Activated CD8-positive, alpha-beta memory T cell treated with anti-CD3 and anti-CD28 coated beads, Interleukin-2, amount 10 ng/mL, durations not matched to agents 7 days and 5 days (primary cell): ENCODE measurements at places on chromosomes 5 and 9. TPM values are rescaled to one million over a fixed set of nuclear protein-coding genes. Genes with fewer than 3 reads are reported as not detected.

SMIM23 gene
- total RNA-seq, result not detected

- H3K4me1 ChIP-seq, result no peaks in the 10 kb centered on the region
- H3K4me3 ChIP-seq, result no peak overlapping the region
- no peaks in the 10 kb centered on the region for H3K36me3 ChIP-seq
- DNase-seq, result no peak
- H3K27me3 ChIP-seq, result no peaks in the 10 kb centered on the region
Observed at GRCh38 chr5:158610051-158610415, 489.7 kb downstream of the EBF1 start.

INSL4 gene
- not detected for total RNA-seq

DNA sequence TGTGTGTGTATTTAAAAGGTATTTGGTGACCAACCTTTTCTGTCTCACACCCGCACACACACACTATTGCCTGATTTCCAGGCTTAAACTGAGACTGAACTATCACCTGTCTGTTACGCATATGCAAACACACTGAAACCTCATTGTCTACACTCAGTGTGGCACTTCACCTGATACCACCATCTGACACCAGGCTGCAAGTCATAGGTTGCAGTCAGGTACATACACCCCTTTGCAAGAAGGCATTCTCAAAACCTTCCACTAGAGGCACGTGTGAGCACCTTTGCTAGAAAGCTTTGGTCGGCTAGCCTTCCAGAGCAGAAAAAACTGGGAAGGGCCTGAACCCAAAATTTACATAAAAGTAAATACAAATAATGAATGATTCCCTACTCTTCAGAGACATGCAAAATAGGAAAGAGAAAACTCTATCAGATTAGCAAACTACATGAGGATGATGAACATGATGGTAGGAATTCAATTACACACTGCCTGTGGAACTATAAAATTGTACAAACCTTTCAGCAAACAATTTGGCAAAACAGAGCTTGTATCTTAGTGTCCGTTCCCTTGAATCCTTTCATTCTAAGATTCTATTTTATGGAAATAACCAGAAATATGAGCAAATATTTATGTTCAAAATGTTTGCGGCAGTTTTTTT lies 5.9 kb upstream of the FOXD1 start:
- no peaks in the 10 kb centered on the region for H3K36me3 ChIP-seq
- peaks cover 74% of the 10 kb centered on the region for H3K27me3 ChIP-seq
- H3K4me3 ChIP-seq, result no peak overlapping the region
- peaks cover 5% of the 10 kb centered on the region for H3K4me1 ChIP-seq
- H3K27ac ChIP-seq, result no peak overlapping the region

CEL gene
- 1.9 TPM for total RNA-seq

SLC4A9 gene
- total RNA-seq, result 0.07 TPM

OTULINL gene
- total RNA-seq, result 61.5 TPM

DNA sequence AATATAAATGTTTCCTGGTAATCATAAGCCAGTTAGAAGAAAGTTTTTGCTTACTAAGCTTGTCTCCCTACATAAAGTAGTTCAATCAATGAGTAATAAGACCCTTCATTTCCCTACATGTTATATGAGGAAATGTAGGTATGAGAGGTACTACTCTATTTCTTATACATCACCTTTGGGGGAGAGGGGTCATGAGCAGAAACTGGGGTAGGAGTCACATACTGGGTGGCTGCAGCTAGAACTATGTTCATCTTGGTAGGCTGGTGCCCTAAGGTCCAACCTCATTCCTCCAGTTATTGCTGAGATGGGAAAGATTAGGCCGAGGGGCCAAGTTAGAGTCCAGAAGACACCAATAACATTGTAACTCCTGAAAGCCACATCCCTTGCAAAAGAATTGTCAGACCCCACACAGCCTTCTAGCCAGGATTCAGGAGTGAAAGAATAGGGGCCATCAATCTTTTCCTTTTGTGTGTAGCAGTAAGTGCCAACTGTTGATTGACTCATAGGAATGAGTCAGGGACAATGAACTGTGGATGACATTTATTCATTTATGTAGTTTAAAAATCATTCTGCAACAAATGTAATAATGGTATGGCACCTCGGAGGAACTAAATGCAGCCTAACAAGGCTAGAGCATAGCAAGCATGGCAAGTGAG lies 21.6 kb upstream of the SREK1 start:
- no peaks in the 10 kb centered on the region for H3K36me3 ChIP-seq
- DNase-seq, result no peak
- no peaks in the 10 kb centered on the region for H3K27me3 ChIP-seq
- no peak overlapping the region for H3K27ac ChIP-seq
- no peaks in the 10 kb centered on the region for H3K4me1 ChIP-seq

DNA sequence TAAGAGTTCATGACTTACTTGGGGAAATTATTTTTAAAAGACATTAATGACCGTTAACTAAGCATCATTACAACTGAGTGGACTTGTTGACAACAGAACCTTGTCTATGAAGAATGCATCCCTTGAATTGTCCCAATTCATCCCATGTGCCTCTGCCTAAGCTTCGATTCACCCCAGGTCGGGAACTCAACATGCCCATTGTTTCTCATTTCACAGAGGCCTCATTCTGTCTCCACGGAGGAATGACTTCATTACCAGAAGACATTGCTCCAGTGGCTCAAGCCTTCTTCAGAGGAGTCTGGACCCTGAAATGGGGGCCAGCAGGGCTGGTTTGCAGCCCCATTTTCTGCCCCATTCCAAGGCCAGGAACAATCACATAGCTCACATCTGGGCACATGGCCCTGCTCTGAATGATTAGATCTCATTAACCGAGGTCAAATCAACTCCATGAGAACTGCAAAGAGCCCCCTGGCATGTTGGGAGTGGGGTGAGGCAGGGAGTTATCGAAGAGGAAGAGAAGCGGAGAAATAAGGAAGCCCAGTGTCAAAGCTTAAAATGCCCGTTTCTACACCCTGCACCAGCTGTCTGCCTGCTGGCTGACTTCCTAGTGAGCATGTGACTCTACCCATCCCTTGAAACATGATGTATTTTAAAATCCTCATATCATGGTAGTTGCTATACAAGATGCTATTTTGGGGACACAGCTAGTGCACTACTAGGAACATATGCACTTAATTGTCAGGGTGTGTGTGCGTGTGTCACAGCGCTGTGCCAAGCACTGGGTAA lies 137.3 kb downstream of the LHFPL2 start:
- H3K4me3 ChIP-seq, result no peak overlapping the region
- H3K27ac ChIP-seq, result no peak overlapping the region
- peaks cover 85% of the 10 kb centered on the region for H3K27me3 ChIP-seq
- H3K36me3 ChIP-seq, result no peaks in the 10 kb centered on the region
- peaks cover 14% of the 10 kb centered on the region for H3K4me1 ChIP-seq

PCDHGA11 gene
- not detected for total RNA-seq

DNA sequence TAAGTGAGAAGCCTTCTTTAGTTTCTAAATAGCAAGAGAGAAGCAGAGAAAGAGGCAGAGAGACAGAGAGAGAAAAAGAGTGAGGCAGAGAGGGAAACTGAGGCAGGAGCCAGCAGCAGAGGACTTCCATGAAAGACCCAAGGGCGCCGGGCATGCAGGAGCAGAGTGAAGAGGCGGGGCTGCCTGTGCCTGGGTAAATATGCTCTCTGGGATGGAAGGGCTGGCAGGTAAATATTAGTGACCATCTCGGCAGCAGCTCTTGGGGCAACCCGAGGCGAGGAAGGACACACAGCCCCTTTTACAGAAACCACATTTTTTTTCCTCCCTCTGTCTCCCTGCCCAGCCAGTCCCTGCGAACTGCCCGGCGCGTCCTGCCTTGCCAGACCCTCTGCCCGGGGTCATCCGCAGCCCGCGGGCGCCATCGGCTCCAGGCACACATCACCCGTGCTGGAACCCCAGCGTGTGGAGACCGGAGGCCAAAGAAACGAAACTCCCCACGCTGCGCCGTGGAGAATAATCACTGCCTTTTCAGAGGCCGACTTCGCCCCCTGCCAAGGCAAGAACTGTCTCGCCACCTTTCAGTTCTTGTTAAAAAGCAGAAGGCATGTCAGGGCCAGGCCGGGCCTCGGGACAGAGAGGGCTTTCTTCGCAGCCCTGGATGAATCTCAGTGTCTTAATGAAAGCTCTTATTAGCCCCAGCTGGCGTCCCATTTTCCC lies 61.3 kb downstream of the BOD1 start:
- H3K27me3 ChIP-seq, result peaks cover 9% of the 10 kb centered on the region
- no peaks in the 10 kb centered on the region for H3K4me1 ChIP-seq
- H3K27ac ChIP-seq, result no peak overlapping the region
- H3K4me3 ChIP-seq, result no peak overlapping the region
- no peaks in the 10 kb centered on the region for H3K36me3 ChIP-seq

LECT2 gene
- not detected for total RNA-seq

DIRAS2 gene
- total RNA-seq, result not detected

- no peak overlapping the region for H3K4me3 ChIP-seq
- H3K4me1 ChIP-seq, result no peaks in the 10 kb centered on the region
- no peak overlapping the region for H3K27ac ChIP-seq
- peaks cover 8% of the 10 kb centered on the region for H3K36me3 ChIP-seq
- DNase-seq, result no peak
Observed at GRCh38 chr5:82307451-82307850, 29.3 kb upstream of the RPS23 start.

DNA sequence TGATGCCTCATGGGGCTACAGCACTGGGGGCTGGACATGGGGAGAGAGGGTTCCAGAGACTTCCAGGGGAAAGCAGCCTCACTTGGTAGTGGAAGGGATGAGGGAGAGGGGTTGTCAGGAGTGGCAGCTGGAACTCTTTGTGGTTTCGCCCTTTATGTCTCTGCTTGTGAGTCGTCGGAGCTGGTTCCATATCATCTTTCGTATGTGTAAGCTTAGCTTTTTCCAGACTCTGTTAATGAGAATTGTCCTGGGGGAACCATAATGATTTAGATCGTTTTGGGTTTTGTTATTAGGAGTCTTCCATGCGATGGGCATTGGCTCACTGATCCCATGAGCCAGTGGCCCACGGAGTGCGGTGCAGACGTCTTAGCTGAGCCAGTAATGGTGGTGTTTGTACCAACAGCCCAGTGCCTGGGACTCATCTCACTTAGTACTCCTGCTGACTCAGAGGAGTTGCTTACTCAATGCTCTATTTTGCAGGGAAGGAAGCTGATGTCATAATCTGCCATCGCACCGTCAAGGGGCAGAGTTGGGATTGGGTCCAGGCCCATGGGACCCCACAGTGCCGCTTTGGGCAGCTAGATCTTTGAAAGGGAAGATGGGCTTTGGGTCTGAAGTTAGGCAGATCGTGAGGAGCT lies 48.5 kb downstream of the NEK6 start:
- DNase-seq, result no peak
- H3K27ac ChIP-seq, result no peak overlapping the region
- no peaks in the 10 kb centered on the region for H3K27me3 ChIP-seq
- H3K4me1 ChIP-seq, result no peaks in the 10 kb centered on the region
- H3K36me3 ChIP-seq, result no peaks in the 10 kb centered on the region
- H3K4me3 ChIP-seq, result no peak overlapping the region

DNA sequence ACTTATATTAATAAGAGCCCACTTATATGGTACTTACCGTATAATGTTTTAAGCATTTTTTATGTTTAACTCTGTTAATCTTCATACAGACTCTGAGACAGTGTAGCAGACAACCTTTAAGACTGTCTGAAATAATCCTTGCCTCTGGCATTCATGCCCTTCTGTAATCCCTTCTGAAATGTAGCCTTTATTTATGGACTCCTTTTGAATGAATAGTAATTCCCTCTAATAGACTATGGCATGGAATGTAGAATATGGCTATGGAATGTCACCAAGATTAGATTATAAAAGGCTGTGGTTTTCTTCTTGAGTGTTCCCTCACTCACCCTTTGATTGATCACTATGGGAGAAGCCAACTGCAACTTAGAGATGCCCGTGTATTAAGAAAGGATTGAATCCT lies 439.4 kb downstream of the SH3GL2 start:
- no peak for DNase-seq
- H3K36me3 ChIP-seq, result no peaks in the 10 kb centered on the region
- H3K4me1 ChIP-seq, result no peaks in the 10 kb centered on the region
- no peaks in the 10 kb centered on the region for H3K27me3 ChIP-seq
- no peak overlapping the region for H3K27ac ChIP-seq

DNA sequence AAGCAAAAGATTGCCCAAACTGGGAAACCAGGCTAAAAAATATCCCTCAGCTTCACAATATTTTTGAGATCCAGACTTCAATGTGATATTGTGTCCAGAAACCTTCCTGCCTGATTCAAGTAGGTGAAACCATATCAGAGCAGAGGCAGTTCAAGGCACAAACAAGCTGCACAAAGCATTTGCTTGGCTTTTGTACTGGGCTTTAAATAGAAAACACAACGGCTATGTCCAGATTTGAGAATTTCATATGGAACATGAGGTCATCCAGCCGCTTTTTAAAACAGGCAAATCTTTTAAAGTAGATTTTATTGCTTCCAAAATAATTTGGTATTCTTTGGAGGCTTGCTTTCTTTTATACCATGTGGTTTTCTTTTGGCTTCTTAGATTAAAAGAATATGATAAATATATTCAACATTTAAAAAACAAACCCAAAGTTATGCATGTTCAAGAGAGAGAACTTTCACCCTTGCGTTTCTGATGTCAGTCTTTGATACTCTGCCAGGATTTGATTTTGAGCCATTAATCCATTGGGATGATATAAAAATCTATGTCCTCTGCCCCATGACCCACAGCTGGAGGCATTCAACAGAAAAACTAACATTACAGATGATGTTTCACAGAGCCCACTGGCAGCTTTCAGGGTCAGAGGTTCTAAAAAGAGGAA lies 29.0 kb upstream of the CCDC112 start:
- DNase-seq, result no peak
- H3K36me3 ChIP-seq, result no peaks in the 10 kb centered on the region
- H3K4me3 ChIP-seq, result no peak overlapping the region
- no peak overlapping the region for H3K27ac ChIP-seq
- H3K4me1 ChIP-seq, result peaks cover 3% of the 10 kb centered on the region
